Skin of body (tissue), 3 donors: ENCODE measurements at places on chromosomes 7 and 10. TPM values are rescaled to one million over a fixed set of nuclear protein-coding genes. Genes with fewer than 3 reads are reported as not detected.

UCMA gene
- total RNA-seq = not detected

SPDYE8 gene
- 0.10 TPM for total RNA-seq

KNDC1 gene
- total RNA-seq = 1.1 TPM

FAM25A gene
- 16.3 TPM for total RNA-seq

AS3MT gene
- 8.9 TPM for total RNA-seq

RARRES2 gene
- 78.2 TPM for total RNA-seq

CTAGE4 gene
- 9.1 TPM for total RNA-seq

STEAP4 gene
- total RNA-seq = 10.1 TPM

TYSND1 gene
- total RNA-seq = 10.2 TPM

FAM20C gene
- 11.8 TPM for total RNA-seq

PNLIPRP2 gene
- total RNA-seq = not detected

CRTAC1 gene
- 3.2 TPM for total RNA-seq

ST8SIA6 gene
- total RNA-seq = 0.79 TPM

ADAM12 gene
- 22.8 TPM for total RNA-seq

CALCR gene
- total RNA-seq = 0.49 TPM

LRGUK gene
- total RNA-seq = 1.4 TPM

PRKCQ gene
- total RNA-seq = 2.7 TPM

ZC3HAV1 gene
- 20.9 TPM for total RNA-seq

PRF1 gene
- 0.79 TPM for total RNA-seq

FOXP2 gene
- 12.5 TPM for total RNA-seq

ZDHHC4 gene
- total RNA-seq = 30.3 TPM

PAX4 gene
- not detected for total RNA-seq

CYP2C9 gene
- total RNA-seq = 2.4 TPM

TM9SF3 gene
- 83.2 TPM for total RNA-seq

IGF2BP3 gene
- 44.8 TPM for total RNA-seq

C10orf67 gene
- total RNA-seq = 0.30 TPM

SFTPA1 gene
- total RNA-seq = not detected

IFT22 gene
- 15.6 TPM for total RNA-seq

NEUROD6 gene
- 0.30 TPM for total RNA-seq

OR6B1 gene
- total RNA-seq = not detected

SEC61A2 gene
- total RNA-seq = 10.7 TPM

ARL3 gene
- 6.2 TPM for total RNA-seq

PSD gene
- total RNA-seq = 7.5 TPM

MSS51 gene
- 9.1 TPM for total RNA-seq

TACC2 gene
- 40.2 TPM for total RNA-seq

HILPDA gene
- 44.1 TPM for total RNA-seq

CH25H gene
- 4.1 TPM for total RNA-seq

THSD7A gene
- total RNA-seq = 6.9 TPM

HOXA9 gene
- 9.6 TPM for total RNA-seq

STEAP1 gene
- total RNA-seq = 16.3 TPM

CABCOCO1 gene
- 2.0 TPM for total RNA-seq

GJD4 gene
- not detected for total RNA-seq

SUN3 gene
- total RNA-seq = not detected

OR2A12 gene
- total RNA-seq = not detected

ENTPD1 gene
- total RNA-seq = 26.0 TPM

NEUROG3 gene
- not detected for total RNA-seq

GIMAP4 gene
- 19.1 TPM for total RNA-seq

TBXAS1 gene
- total RNA-seq = 6.2 TPM

SLC29A3 gene
- total RNA-seq = 2.2 TPM

PAPOLB gene
- total RNA-seq = 0.30 TPM

TMEM139 gene
- total RNA-seq = 1.1 TPM

GRM3 gene
- 0.20 TPM for total RNA-seq

ABCB4 gene
- total RNA-seq = 6.3 TPM

SRRM3 gene
- total RNA-seq = 0.99 TPM

ZNF804B gene
- total RNA-seq = not detected

IGFBP3 gene
- total RNA-seq = 211 TPM

SH2D4B gene
- total RNA-seq = 0.20 TPM

FHIP2A gene
- 25.7 TPM for total RNA-seq

ZNF786 gene
- 6.6 TPM for total RNA-seq

AKR1D1 gene
- not detected for total RNA-seq
